ENCODE measurements at places on chromosomes 5 and 9.

GRCh38 chr5:58477760-58478376, 13.4 kb upstream of the GAPT start:
- H3K4me3 ChIP-seq: no peak overlapping the region
- no peak for DNase-seq
- no peaks in the 10 kb centered on the region for H3K4me1 ChIP-seq
- H3K27me3 ChIP-seq: peaks cover 13% of the 10 kb centered on the region
- no peak overlapping the region for H3K27ac ChIP-seq

DNA sequence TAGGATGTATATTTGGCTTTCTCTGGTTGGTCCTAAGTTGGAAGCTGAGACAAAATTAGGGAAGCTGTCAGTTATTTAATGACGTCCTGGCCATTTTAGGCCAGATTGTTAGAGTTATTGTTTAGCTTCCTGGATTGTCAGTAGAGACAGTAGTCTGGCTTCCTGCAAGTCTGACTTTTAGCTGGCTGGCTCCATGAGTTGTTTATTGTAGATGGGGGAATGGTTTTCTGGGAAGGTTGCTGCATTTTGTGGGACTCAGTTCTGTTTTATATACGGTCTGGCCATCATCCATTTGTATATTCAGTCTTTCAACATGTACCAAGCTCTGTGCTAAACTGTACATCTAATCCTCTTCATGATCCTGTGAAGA, 68.3 kb downstream of the SGCD start:
- peaks cover 8% of the 10 kb centered on the region for H3K27me3 ChIP-seq
- no peaks in the 10 kb centered on the region for H3K36me3 ChIP-seq
- H3K27ac ChIP-seq: no peak overlapping the region

DNA sequence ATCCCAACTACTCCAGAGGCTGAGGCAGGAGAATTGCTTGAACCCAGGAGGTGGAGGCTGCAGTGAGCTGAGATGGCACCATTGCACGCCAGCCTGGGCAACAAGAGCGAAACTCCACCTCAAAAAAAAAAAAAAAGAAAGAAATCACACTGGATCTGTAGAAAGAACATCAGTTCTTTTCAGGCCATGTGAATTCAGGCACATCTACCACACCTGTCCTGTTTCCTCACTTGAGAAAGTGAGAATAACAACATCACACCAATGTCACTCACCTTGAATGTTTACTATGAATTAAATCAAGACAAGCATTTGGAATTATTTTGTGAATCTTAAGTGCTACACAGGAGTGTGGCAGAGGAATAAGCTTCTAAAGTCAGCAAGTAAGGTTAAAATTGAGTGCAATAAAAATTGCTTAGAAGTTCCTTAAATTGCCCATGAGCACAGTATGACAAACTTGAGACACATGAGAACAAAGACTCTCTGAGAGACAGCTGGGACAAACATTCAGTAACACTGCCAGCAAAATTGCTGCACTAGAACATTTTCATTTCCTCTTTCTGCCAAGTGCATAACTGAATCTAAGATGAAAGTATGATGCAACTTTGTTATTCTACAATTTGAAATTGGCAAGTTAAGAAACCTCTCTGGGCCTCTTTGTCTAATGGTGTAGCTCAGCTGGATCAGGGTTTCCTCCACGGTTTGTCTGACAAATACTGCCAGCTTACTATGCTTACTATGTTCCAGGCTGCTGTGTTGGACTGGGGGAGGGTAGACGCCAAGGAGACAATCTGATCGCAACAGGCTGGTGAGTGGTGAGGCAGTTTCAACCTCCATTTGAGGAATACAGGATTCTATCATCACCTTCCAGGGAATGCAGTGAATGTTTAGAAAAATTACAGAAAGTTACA, 1.9 kb upstream of the RIC1 start:
- H3K4me3 ChIP-seq: peak overlapping the region; percentile 99
- H3K4me1 ChIP-seq: peaks cover 34% of the 10 kb centered on the region
- peak overlapping the region; percentile 99 for H3K27ac ChIP-seq
- no peak for DNase-seq
- H3K36me3 ChIP-seq: peaks cover 14% of the 10 kb centered on the region

GRCh38 chr5:181215997-181216989, 6.8 kb upstream of the TRIM41 start:
- H3K4me1 ChIP-seq: peaks cover 28% of the 10 kb centered on the region
- H3K4me3 ChIP-seq: peak overlapping the region; percentile 89
- peak overlapping the region; percentile 100 for H3K27ac ChIP-seq
- H3K27me3 ChIP-seq: no peaks in the 10 kb centered on the region
- no peak for DNase-seq

DNA sequence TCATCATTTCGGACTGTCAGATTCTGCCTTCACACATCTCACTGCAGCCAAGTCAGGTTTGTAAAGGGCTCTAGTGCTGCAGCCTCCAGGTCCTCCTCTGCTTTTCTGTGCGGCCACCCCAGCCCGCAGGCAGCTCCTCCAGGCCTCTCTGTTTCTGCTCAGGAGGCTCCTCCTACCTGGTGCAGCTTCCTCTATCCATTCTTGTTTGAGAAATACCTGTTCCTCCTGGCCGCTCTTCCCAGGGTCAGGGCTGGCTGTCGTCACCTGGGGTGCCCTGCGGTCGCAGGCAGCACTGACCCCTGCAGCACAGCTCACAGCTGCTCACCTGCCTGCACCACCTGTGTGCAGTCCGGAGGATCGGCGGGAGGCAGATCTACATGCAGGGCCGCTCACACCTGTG, 387.7 kb upstream of the IRX4 start:
- no peak overlapping the region for H3K27ac ChIP-seq
- no peak overlapping the region for H3K4me3 ChIP-seq
- no peaks in the 10 kb centered on the region for H3K4me1 ChIP-seq
- peaks cover 28% of the 10 kb centered on the region for H3K27me3 ChIP-seq

All from effector memory CD8-positive, alpha-beta T cell (primary cell).